ENCODE measurements at places on chromosomes 11 and 22.

- H3K4me3 ChIP-seq = no peak overlapping the region
- H3K27ac ChIP-seq = no peak overlapping the region
- H3K4me1 ChIP-seq = no peaks in the 10 kb centered on the region
- H3K36me3 ChIP-seq = no peaks in the 10 kb centered on the region
Measured at GRCh38 chr11:27839226-27839913, 139.1 kb upstream of the BDNF start.

- H3K4me1 ChIP-seq = no peaks in the 10 kb centered on the region
- no peaks in the 10 kb centered on the region for H3K36me3 ChIP-seq
- H3K4me3 ChIP-seq = no peak overlapping the region
- no peak overlapping the region for H3K27ac ChIP-seq
- no peak for DNase-seq
Measured at GRCh38 chr22:47976219-47976618, 1213.8 kb downstream of the TBC1D22A start.

- H3K4me3 ChIP-seq = no peak overlapping the region
- no peaks in the 10 kb centered on the region for H3K27me3 ChIP-seq
- no peak overlapping the region for H3K27ac ChIP-seq
Measured at GRCh38 chr11:47725442-47726117, 10.4 kb upstream of the AGBL2 start.

DNA sequence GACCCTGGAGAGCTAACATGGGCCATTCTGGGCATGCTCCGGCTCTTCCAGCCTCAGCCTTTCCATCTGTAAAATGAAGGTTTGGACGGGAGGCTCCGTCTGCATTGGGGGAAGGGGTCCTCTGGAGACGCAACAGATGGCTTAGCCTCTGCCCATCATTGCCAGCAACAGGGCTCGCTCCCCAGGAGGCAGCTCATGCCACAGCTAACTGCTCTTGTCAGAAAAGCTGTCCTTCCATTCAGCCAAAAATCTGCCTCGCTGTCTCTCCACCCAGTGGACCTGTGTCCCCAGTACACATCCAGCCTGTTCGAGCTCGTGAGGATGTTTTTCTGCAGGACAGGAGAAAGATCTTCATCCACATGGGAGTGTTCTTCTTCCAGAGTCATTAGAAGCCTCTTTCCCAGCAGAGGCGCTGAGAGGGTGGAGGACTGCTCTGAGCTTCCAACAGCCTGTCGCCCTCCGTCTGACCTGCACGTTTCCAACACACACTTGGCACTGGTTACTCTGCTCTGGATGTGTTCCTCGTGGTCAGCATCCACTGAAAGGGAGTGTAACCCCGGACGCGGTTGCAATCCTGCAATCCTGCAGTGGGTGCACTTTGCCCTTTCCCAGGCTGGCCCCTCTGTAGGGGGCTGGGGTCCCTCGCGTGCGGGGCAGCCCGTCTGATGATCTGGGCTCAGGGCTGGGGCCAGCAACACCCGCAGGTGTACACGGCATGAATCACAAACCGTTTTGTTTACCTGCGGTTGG lies 1340.9 kb downstream of the TBC1D22A start:
- no peak overlapping the region for H3K27ac ChIP-seq
- H3K27me3 ChIP-seq = peaks cover 3% of the 10 kb centered on the region
- peaks cover 6% of the 10 kb centered on the region for H3K4me1 ChIP-seq
- no peak for DNase-seq
- H3K4me3 ChIP-seq = no peak overlapping the region

DNA sequence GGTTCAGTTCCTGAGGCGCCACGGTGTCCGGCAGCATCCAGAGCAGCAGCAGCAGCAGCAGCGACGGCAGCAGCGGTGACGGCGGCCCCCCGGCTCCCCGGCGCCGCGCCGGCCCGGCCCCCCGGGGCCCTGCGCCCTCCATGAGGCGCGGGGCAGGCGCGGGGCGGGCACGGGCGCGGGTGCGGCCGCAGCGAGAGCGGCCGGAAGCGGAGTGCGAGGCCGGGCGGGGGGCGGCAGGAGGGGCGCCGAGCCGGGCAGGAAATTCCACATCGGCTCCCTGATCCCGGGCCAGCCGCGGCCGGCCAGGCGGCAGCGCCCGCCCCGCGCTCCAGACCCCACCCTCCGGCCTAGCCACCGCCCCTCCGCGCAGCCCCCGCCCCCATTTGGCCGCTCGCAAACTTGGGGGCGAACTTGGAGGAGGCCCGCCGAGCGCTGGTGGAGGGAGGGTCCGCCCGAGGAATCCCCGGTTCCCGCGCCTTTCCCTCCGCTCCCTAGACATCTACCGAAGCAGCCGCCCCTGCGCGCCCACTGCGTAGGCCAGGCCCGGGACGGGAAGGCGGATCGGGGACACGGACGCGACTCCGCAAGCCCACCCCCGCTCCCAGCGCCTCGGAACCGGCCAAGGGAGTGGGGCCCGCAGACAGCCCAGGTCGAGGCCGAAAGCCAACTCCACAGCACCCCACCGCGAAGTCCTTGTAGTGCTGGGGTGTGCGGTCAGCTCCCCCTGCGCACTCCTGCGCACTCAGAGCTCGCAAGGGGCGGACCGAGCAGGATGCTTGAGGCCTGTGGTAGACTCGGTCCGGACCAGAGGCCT lies at the start of gene SCARF2:
Gene SCARF2, minus strand, starts transcription at position 213 of the 814 bp plus-strand sequence. Its CDS starts 71 bp downstream, at position 142.
- peak within 1 kb of the TSS; percentile 41 for H3K27ac ChIP-seq
- peaks cover 22% of the 10 kb centered on the region for H3K4me1 ChIP-seq
- H3K27me3 ChIP-seq = peaks cover 41% of the 10 kb centered on the region
- peak within 1 kb of the TSS; percentile 86 for H3K4me3 ChIP-seq
- no peaks in the 10 kb centered on the region for H3K36me3 ChIP-seq

DNA sequence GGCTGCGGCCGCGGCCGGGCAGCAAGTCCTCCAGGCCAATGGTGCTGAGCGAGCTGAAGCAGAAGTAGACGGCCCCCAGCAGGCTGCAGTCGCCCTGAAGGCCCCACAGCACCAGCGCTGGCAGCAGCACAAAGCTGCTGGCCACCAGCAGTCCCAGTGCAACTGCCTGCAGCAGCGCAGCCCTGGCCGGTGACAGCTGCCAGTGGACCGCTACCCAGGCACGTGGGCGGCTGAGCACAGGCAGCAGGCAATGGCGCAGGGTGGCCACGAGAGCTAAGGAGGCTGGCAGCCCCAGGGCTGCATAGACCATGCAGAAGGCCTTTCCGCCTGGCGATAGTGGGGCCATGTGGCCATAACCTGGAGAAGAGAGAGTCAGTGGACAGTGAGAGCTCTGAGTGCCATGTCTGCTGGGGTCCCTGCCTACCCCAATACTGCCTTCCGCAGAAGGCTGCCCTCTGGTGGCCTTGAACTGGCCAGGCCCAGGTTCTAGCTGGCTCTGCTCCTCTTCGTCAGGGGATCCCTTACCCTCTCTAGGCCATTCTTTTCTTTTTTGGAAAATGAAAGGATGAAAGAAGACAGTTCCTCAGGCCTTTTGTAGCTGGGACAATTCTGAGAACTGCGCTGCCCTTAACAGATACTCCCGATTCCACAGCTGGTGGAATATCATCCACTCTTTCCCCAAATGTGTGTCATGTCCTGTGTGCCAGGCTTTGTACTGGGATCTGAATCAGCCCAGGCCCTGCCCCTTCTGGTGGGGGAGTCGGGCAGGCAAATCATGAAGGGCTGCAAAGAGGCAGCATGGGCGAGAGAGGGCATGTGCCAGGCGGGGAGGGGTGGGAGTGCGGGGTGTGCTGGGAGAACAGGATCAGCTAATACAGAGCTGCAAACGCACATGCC lies 1.8 kb downstream of the KCNK7 start:
- peaks cover 12% of the 10 kb centered on the region for H3K4me1 ChIP-seq
- no peak overlapping the region for H3K27ac ChIP-seq
- H3K36me3 ChIP-seq = peaks cover 37% of the 10 kb centered on the region
- no peaks in the 10 kb centered on the region for H3K27me3 ChIP-seq
- DNase-seq = peak; percentile 48
- no peak overlapping the region for H3K4me3 ChIP-seq

- peaks cover 40% of the 10 kb centered on the region for H3K36me3 ChIP-seq
- no peak overlapping the region for H3K4me3 ChIP-seq
- peak overlapping the region; percentile 50 for H3K27ac ChIP-seq
- no peak for DNase-seq
- peaks cover 3% of the 10 kb centered on the region for H3K4me1 ChIP-seq
Measured at GRCh38 chr22:43168471-43169309, 17.3 kb downstream of the TSPO start.

GRCh38 chr22:42626951-42627625 lies 12.4 kb upstream of the POLDIP3 start:
- H3K4me3 ChIP-seq = no peak overlapping the region
- peaks cover 39% of the 10 kb centered on the region for H3K36me3 ChIP-seq
- H3K4me1 ChIP-seq = no peaks in the 10 kb centered on the region
- H3K27me3 ChIP-seq = no peaks in the 10 kb centered on the region
- no peak overlapping the region for H3K27ac ChIP-seq
- no peak for DNase-seq

GRCh38 chr11:129951201-129951865 lies 51.3 kb downstream of the PRDM10 start:
- no peaks in the 10 kb centered on the region for H3K4me1 ChIP-seq
- H3K27ac ChIP-seq = no peak overlapping the region
- DNase-seq = no peak

GRCh38 chr11:64268025-64268892 lies 16.2 kb downstream of the BAD start:
- H3K27ac ChIP-seq = peak overlapping the region; percentile 93
- DNase-seq = no peak
- H3K27me3 ChIP-seq = no peaks in the 10 kb centered on the region

DNA sequence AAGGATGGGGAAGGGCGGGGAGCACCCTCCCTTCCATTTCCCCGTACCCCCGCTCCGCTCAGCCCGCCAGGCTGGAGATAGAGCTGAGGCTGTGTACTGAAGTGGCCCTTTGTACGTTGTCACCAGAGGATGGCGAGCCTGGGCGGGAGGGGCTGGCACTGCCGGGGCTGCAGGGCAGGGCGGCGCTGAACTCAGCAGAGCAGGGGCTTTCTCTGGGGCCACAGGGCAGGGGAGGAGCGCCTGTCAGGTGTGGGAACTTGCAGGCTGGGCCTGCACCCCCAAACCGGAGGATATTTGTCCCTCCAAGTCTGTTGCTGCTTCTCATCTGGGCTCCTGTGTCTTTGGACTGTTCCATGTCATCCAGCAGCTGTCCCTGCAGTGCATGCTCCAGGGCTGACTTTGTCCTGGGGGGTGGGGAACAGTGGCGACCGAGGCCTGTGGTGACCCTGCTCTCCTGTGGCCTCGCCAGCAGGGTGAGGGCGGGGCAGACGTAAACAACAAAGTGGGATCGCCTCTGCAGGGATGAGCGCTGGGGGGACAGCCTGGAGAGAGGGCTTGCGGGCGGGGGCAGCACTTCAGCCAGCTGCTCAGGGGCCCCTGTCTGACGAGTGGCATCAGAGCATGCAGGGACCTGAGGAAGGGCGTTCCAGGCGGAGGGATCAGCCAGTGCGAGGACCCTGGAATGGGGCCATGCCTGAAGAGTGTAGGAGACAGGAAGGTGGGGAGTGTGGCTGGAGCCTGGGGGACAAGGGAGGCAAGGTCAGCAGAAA lies 13.1 kb downstream of the MGAT3 start:
- peaks cover 39% of the 10 kb centered on the region for H3K4me1 ChIP-seq
- no peak overlapping the region for H3K27ac ChIP-seq
- DNase-seq = no peak

DNA sequence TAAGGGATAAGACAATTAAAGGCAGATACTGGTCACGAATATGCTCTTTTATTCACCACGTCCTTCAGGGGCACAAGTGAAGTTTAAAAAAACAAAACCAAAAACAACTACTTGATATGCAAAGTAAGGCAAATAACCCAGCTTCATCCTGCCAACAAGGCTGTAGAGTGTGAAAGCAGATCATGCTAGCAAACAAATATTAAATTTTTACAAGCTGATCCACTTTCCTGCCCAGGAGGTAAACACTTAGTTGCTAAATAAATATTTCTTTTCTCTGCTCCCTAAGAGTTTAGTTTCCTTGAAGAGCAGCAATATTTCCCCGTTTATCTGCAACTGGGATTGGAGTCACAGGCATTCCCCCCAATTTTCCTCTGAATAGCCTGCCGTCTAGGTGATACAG lies 300.2 kb downstream of the LARGE1 start:
- DNase-seq = no peak
- H3K27me3 ChIP-seq = no peaks in the 10 kb centered on the region
- no peaks in the 10 kb centered on the region for H3K4me1 ChIP-seq
- no peak overlapping the region for H3K27ac ChIP-seq
- no peak overlapping the region for H3K4me3 ChIP-seq

DNA sequence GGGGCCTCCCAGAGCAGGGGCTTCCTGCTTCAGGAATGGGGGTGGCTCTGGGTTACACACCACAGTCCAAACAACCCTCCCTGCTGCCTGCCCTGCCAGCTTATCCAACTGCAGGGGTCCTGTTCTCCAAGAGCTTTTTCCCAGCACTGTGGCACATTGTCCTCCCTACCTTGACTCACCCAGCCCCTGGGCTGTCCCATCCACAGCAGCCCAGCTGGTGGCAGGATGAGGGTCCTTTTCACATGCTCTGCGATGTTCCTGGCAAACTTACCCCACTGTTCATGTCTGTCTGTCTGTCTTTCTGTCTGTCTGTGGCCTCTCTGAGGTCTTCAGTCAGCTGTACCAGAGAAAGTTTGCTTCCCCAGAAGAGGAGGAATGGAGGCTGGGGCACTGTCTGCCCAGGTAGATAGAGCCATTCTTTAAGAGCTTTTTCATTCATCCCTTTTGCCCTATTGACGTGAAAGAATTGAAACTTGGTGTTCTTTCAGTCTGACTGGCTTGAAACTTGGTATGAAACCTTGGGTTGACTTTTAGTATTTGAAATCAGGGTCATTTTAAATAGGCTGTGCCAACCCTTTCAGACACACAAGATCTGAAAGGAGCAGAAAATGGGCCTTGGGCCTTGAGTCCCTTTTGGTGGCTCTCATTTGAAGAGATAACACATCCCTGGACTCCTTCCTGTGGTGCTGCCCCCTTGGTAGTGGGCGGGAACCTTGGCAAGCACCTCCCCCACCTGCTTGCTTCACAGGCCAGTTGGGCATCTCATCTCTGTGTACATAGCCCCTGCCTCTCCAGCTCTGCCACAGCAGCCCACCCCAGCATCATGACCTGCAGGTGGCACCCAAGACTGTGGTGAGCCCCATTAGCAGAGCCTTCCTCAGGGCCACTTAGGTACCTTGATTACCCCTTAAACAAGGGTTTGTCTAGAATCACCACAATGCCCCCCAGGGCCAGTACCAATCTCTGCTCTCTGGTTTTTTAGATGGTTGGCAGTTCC lies 74.6 kb upstream of the SUSD2 start:
- DNase-seq = peak; percentile 25
- peaks cover 50% of the 10 kb centered on the region for H3K36me3 ChIP-seq
- H3K27ac ChIP-seq = peak overlapping the region; percentile 61
- H3K4me1 ChIP-seq = peaks cover 4% of the 10 kb centered on the region

DNA sequence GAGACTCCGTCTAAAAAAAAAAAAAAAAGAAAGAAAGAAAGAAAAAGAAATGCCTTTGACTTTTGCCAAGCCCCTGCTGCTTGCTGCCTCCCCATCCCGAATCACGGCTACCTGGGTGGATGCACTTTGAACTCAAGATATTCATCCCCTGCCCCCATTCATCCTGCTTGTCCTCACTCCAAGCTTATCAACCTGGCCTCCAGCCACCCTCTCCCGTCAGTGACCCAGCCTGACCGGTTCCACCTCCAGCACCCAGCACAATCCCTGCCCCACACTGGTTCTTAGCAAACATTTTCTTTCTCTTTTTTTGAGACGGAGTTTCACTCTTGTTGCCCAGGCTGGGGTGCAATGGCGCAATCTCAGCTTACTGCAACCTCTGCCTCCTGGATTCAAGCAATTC lies 44.4 kb downstream of the CYTH4 start:
- H3K4me3 ChIP-seq = peak overlapping the region; percentile 31
- peaks cover 4% of the 10 kb centered on the region for H3K4me1 ChIP-seq
- peaks cover 24% of the 10 kb centered on the region for H3K27me3 ChIP-seq
- no peak for DNase-seq
